T47D (cell line): ENCODE measurements at places on chromosomes 11 and 22.

- DNase-seq: no peak
Measured at GRCh38 chr11:100837311-100837710, 150.2 kb downstream of the ARHGAP42 start.

GRCh38 chr22:47259990-47260389 lies 497.5 kb downstream of the TBC1D22A start:
- no peak for DNase-seq

- DNase-seq: no peak
Measured at GRCh38 chr11:126720539-126721235, 279.9 kb downstream of the KIRREL3 start.

DNA sequence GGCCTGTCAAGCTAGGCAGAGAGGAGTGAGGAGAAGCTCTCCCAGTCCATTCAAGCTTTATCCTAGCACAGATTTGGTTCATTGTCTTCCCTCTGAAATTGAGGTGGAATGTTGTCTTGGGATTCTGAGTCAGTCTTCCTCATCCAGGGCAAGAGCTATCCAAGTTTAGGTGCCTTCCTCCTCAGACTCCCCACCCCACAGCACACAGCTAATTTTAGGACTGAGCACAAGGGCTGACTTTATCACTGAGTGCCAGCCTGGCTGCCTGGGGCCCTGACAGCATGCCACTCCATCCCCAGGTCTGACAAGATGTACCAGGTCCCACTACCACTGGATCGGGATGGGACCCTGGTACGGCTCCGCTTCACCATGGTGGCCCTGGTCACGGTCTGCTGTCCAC lies 2.6 kb downstream of the PGAP2 start:
- no peak for DNase-seq

GRCh38 chr11:106092446-106092845 lies 15.0 kb downstream of the AASDHPPT start:
- no peak for DNase-seq

DNA sequence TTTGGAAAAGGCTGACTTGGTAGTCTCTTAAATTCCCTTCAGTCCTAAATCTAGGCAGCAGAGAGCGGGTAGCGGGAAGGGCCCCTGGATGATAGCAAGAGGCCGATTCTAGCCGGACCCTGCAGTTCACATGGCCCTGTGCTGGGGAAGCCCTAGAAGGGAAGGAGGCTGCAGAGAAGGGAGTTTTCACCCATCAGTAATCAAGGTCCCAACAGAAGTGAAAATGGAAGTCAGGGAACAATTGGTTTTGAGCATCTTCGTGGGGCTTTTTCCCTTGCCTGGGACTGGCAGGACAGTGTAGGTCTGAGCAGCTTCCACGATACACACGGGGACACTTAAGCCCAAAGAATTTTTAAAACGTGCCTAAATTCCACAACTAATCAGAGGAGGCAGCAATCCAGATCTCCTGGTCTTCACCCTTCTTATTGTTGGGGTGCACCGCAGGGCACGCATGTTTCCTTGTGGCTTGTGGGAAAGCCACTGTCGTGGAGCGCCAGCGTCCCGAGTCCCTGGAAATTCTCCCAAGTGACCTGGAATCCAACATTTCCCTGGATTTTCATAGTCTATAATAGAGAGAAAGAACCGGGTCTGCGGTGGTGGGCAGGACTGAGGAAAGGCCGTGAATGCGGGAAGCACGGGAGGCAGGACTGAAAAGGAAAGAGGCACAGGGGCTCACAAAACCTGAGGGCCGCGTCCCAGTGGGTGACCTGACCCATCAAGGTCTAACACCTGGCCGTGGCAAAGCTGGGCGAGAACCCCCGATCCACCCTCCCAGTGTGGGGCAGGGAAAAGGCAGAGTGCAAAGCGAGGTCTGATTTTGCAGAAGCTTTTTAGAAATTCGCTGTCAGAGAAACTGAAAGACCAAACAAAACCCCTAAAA lies 846 bp upstream of the OAF start:
- DNase-seq: no peak

DNA sequence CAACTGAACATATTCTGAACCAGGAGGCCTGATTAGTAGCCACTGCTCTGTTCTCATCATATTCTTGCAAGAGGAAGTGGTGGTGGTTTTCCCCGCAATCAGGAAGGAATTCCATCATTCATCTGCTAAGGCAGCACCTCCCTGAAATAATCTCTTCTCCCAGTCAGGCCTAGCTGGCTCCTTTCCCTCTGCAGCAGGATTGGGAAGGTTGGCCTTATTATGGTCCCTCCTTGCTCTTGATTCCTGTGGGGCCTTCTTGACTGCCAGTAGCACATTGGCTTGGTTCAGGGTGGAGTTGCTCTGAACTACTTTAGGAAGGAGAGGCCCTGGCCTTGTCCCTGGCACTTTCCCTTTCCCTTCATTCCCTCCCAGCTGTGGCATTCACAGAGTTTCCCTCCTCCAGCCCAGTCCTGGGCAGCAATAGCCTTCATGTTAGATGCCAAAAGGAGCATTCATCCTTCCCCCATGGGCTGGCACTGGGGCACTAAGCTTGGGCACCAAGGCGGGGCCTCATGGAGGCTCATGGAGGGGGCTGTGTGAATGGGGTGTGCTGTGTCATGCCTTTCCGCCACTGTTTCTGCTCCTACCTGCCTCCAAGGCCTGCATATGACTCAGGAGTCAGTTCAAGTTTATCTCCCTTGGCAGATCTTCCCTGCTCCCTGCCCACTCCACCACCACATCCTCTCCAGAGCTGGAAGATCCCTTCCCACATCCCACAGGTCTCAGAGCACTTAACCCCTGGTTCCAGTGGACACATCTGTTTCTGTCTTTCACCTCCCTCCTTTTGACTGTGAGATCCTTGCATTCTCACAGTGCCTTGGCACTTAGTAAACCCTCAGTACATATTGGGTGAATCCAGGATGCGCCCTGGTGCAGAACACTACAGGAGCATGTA lies 27.6 kb upstream of the CD44 start:
- DNase-seq: no peak
